Activated CD8-positive, alpha-beta T cell treated with anti-CD3 and anti-CD28 coated beads for 36 hours (primary cell): ENCODE measurements at places on chromosomes 3 and 15. TPM values are rescaled to one million over a fixed set of nuclear protein-coding genes. Genes with fewer than 3 reads are reported as not detected.

SLC9C1 gene
- not detected for total RNA-seq

POTEB2 gene
- not detected for total RNA-seq

DNA sequence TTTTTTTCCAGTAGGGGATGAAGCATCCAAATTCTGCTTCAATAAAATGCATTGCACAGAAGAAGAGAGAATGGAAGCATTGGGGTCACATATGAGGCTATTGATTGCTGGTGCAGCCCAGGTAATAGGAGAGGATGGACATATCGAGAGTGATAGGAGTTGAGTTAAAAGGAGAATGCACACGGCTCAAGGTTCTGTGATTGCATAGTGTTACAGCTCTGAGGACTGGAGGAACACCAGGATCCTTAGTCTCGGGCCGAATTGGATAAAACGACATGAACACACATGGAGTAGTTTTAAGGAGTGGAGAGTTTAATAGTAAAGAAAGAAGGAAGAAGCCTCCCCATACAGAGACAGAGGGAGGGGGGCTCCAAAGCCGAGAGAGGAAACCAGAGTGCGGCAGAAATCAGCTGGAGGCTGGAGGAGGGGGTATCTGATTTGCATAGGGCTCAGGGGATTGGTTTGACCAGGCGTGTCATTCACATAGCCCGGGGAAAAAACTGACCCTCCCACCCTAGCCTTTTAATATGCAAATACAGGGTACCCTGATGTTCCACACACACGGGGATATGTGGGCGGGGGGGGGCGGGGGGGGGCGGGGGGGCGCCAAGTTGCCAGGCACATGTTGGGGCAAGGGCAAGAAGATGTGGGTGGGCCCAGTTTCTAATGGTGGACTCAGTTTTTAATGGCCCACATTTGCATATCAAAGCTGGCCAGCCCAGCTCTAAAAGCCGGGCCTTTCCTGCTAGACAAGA is 156.9 kb downstream of the AGBL1 start:
- no peak for DNase-seq

DNA sequence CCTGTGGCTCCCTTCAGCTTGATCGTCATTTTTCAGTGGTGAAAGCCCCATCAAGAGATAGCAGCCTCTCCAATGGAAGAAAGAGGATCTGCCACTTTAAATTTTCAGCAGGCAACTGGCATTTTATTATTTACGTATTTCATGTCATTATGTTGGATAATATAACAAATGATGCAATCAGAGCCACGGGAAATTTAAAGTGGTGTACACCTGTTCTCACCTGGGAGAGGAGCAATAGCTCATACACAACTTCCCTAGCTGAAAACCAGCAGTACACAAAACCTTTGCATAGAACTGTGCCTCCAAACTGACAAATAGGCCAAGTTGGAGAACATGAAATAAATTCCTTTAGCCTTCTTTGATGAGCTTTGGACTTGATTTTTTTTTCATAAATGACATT is 136.9 kb downstream of the SATB1 start:
- no peak for DNase-seq

- DNase-seq = no peak
These were observed 7.2 kb upstream of the MAP4 start for GRCh38 chr3:48023377-48023776.

DNA sequence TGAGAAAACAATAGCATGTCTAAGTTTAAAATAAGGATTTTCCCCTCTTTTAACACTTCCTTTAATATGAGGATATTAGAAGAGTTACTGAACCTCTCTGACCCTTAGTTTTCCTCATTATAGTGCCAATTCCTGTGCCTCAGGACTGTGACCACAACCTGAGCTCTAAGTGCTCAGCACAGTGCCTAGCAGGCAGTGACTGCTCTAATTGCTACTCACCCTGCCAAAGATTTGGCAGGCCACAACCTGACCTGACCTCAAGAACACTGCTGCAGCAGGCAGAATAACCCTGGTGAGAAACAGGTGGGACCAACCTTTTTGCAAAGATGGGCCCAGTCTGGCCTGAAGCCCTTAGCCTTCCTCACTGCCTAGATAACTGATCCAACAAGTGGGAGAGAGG is 35.7 kb downstream of the NBEAL2 start:
- DNase-seq = no peak

DNA sequence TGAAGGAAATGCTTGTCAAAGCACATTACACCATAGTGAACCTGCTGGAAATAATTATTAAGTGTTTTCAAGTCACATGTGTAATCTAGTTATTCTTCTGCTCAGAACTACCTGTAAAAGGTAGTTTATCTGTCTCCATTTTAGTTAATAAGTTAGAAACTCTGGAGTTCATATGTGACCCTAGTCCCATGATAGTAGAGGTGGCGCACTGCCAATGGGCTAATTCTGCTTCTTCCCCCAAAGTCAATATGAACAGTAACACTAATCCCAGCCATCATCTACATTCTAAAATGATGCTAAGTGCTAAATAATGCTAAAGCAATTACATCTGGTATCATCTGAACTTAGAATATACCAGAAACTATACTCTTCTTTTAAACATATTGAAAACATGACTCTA is 361.0 kb upstream of the NECTIN3 start:
- DNase-seq = no peak

- no peak for DNase-seq
These were observed 15.6 kb upstream of the FAM98B start for GRCh38 chr15:38438031-38438986.

- no peak for DNase-seq
These were observed 287.6 kb downstream of the SOX2 start for GRCh38 chr3:181999314-181999713.
